A549 treated with Hydrocortisone at 1 μM for 4 hours (cell line): ENCODE measurements at places on chromosomes 3 and 15. TPM values are rescaled to one million over a fixed set of nuclear protein-coding genes. Genes with fewer than 3 reads are reported as not detected.

SH2D7 gene
- total RNA-seq = not detected in 5 replicates

SLC30A4 gene
- 1.6 to 2.4 TPM (median 1.6 TPM) in 5 replicates for total RNA-seq

IL17RD gene
- total RNA-seq = 0.54 to 1.4 TPM (median 1.1 TPM) in 5 replicates

CCDC39 gene
- total RNA-seq = not detected in 5 replicates

UCN2 gene
- 6.8 to 8.3 TPM (median 7.9 TPM) in 5 replicates for total RNA-seq

RRP9 gene
- total RNA-seq = 36.3 to 47.6 TPM (median 41.9 TPM) in 5 replicates

SNX4 gene
- 21.3 to 26.6 TPM (median 26.3 TPM) in 5 replicates for total RNA-seq

CXCR6 gene
- not detected in 5 replicates for total RNA-seq

USP50 gene
- total RNA-seq = not detected in 5 replicates

IGSF11 gene
- total RNA-seq = 3.5 to 4.8 TPM (median 4.4 TPM) in 5 replicates

MKRN3 gene
- total RNA-seq = 1.6 to 2.8 TPM (median 2.2 TPM) in 5 replicates

CELSR3 gene
- total RNA-seq = 3.7 to 4.5 TPM (median 4.3 TPM) in 5 replicates

NEK10 gene
- 0.59 to 1.2 TPM (median 0.67 TPM) in 5 replicates for total RNA-seq

AP3S2 gene
- total RNA-seq = 34.9 to 87.3 TPM (median 39.5 TPM) in 5 replicates

CYP1A2 gene
- total RNA-seq = not detected in 5 replicates

TM4SF18 gene
- 30.3 to 41.5 TPM (median 33.5 TPM) in 5 replicates for total RNA-seq

PAQR5 gene
- 81.6 to 103 TPM (median 94.1 TPM) in 5 replicates for total RNA-seq

SPESP1 gene
- not detected in 5 replicates for total RNA-seq

SLC22A13 gene
- total RNA-seq = 0.05 to 0.06 TPM in 2 of 5 replicates, not detected in the others

ATP13A5 gene
- total RNA-seq = not detected in 5 replicates

CLDN1 gene
- total RNA-seq = 17.1 to 21.7 TPM (median 19.6 TPM) in 5 replicates

MEGF11 gene
- total RNA-seq = 0.17 to 0.76 TPM (median 0.30 TPM) in 5 replicates
